Adrenal gland (tissue), 19 donors: ENCODE measurements at places on chromosomes 12 and 14. TPM values are rescaled to one million over a fixed set of nuclear protein-coding genes. Genes with fewer than 3 reads are reported as not detected.

DNA sequence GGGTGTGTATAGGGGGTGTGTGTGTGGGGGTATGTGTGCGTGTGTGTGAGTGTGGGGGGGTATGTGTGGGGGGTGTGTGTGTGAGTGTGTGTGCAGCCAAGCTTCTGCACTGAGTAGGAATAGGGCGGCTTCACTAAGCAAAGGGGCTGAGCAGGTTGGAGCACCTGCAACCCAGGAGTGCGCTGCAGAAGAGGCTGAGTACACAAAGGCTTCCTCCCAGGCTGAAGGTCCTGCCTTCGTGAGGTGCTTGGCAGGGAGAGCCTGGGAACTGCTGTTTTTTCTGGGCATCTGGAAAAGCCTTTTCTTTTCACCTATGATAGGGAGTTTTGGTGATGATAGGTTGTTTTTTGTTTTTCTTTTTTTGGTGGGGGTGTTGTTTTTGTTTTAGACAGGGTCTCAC lies 6.0 kb upstream of the NUDT14 start:
- H3K4me1 ChIP-seq = no peaks in the 10 kb centered on the region
- H3K36me3 ChIP-seq = no peaks in the 10 kb centered on the region
- H3K27me3 ChIP-seq = peaks cover 19% of the 10 kb centered on the region
- no peak overlapping the region for H3K4me3 ChIP-seq

DNA sequence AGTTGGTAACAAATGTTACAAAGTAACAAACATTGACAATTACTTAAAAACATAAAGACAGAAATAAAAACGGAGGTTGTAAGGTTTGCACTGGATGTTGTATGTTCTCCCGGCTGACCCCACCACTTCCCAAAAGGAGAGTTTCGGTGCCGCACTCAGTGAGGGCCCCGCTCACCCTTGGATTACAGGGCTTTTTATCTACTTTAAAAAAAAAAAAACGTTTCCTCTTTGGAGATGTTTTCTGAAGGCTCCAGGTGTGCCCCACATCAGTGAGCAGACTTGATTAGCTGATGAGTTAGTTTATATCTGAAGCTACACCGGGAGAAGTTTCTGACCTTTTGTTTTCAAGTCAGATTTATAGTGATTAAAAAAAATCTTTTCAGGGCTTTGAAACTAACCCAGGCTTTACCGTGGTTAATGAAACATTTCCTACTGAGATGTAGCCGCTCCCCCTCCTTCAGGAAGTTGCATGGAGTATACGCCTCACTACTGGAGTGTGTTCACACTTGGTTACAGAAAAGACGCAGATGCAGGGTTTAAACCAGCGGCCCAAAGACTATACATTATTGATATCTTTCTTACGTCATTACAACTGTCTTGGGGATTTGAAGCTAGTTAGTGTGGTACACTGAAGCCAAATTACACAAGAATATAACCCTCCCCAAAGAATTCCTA lies 38.0 kb upstream of the BCL7A start:
- no peak for DNase-seq
- no peaks in the 10 kb centered on the region for H3K4me1 ChIP-seq
- H3K4me3 ChIP-seq = no peak overlapping the region
- no peak overlapping the region for H3K27ac ChIP-seq
- no peaks in the 10 kb centered on the region for H3K27me3 ChIP-seq
- no peaks in the 10 kb centered on the region for H3K36me3 ChIP-seq

GRCh38 chr12:66036317-66036716 lies 94.2 kb downstream of the LLPH start:
- peaks cover 12% of the 10 kb centered on the region for H3K4me1 ChIP-seq
- no peak overlapping the region for H3K4me3 ChIP-seq
- no peak overlapping the region for H3K27ac ChIP-seq
- H3K27me3 ChIP-seq = no peaks in the 10 kb centered on the region
- H3K36me3 ChIP-seq = no peaks in the 10 kb centered on the region

DNA sequence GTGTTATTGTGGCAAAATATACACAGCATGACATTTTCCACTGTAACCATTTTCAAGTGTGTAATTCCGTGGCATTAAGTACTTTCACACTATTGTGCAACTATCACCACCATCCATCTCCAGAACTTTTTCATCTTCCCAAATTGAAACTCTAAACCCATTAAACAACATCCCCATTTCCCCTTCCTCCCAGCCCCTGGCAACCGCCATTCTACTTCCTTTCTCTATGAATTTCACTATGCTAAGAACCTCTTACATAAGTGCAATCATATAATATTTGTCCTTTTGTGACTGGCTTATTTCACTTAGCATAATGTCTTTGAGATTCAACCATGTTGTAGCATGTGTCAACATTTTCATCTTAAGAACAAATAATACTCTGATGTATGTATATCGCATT lies 67.8 kb upstream of the PYGL start:
- H3K27ac ChIP-seq = no peak overlapping the region
- peaks cover 7% of the 10 kb centered on the region for H3K4me1 ChIP-seq
- no peak overlapping the region for H3K4me3 ChIP-seq

- H3K36me3 ChIP-seq = no peaks in the 10 kb centered on the region
- no peaks in the 10 kb centered on the region for H3K27me3 ChIP-seq
- H3K27ac ChIP-seq = no peak overlapping the region
- H3K4me1 ChIP-seq = no peaks in the 10 kb centered on the region
- no peak overlapping the region for H3K4me3 ChIP-seq
Observed at GRCh38 chr12:105212438-105212837, 23.5 kb downstream of the APPL2 start.

The PNP gene
- total RNA-seq = 18.4 TPM

The WSCD2 gene
- 0.18 TPM for total RNA-seq

The FGF6 gene
- not detected for total RNA-seq

The HSPA2 gene
- total RNA-seq = 17.7 TPM
